Stimulated activated CD4-positive, alpha-beta T cell treated with anti-CD3 and anti-CD28 coated beads, Interleukin-15, amount 100 ng/mL, for 24 hours (primary cell): ENCODE measurements at places on chromosomes 3 and 15.
A peak's percentile ranks its signal among the peaks of the same experiment; 100 is the strongest.

- DNase-seq = no peak
Observed at GRCh38 chr3:176971613-176972174, 225.6 kb downstream of the TBL1XR1 start.

DNA sequence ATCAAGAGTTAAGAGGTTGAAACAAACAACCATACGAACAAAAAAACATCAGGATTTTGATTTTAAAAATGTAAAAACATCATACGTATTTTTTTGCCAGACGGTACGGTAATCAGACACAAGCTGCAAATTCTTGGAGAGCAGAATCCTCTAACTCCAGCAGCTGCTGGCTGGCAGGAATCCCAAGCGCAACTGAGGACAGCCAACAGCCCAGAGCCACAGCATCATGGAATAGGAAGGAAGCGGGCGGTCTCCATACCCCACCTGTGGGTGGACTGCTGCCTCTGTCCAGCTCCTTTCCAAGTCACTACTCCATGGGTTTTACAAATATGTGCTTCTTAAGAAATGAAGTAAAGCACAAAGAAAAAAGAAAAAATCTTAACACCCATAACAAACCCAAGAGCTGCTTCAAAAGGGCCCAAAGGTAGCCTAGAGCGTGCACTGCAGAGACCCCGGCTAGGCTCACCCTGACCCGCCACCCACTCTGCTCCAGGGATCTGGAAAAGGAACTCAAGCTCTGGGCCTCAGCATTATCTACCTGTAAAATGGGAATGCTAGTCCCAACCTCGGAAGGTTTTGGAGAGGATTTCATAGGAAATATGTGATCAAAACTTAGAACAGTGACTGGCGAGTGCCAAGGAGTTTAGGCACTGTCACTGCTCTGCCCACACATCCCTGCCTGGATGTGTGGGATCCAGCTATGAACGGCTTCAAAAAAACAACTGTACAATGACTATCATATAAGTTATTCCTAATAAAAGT lies 33.4 kb downstream of the ZXDC start:
- no peak for DNase-seq

DNA sequence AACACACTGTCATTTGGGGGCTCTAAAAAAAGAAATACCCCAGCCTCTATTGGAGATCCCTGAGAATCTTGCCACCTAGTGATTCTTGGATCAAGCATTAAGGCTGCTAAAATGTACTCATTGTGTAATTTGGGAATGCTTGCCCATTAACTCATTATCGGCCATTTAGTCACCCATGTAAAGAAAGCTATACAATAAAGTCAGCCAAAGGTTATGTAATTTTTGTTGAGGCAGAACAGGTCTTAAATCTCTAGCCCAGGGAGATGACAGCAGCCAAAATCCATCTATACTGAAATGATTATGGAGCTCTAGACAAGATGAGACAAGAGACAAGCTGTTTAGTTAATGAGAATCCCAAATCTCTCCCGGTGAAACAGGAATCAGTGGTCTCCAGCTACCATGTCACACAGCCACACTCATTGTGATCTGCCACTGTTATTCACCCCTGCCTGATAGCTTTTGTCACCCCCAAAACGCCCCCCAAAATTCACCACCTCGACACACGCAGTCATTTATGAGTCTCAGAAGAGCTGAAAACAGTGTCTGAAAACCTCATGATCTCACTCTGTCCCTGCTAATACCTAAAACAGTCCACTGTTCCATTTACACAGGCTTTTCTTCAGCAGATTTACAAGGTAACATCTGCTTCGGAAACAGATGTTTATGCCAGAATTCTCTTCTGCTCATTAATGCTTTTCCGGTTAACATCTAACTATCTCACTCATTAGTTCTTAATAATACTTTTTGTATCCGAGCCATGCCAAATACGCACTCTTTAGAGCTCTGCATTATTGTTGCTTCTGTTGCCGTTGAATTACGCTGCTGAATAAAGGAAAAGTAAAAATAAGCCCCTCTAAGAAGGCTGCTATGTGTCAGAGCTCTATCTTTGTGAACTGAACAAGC lies 138.5 kb downstream of the RORA start:
- DNase-seq = no peak

GRCh38 chr3:157129803-157130466 lies 30.0 kb downstream of the CCNL1 start:
- DNase-seq = peak; percentile 35

DNA sequence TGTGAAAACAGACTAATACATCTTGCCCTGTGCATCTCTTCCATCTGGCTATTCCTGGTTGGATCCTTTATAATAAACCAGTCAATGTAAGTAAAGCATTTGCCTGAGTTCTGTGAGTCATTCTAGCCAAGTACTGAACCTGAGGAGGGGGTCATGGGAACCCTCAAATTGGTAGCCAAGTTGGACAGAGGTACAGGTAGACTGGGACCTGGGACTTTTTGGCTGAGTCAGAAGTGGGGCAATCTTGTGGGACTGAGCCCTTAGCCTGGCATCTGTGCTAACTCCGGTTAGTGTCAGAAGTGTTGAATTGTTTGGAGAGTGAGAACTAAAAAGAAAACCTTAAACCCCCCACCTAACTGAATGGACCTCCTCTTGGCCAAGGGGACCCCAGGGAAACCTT lies 21.0 kb upstream of the LIMD1 start:
- no peak for DNase-seq

- no peak for DNase-seq
Observed at GRCh38 chr3:156106721-156107373, 13.5 kb upstream of the KCNAB1 start.

DNA sequence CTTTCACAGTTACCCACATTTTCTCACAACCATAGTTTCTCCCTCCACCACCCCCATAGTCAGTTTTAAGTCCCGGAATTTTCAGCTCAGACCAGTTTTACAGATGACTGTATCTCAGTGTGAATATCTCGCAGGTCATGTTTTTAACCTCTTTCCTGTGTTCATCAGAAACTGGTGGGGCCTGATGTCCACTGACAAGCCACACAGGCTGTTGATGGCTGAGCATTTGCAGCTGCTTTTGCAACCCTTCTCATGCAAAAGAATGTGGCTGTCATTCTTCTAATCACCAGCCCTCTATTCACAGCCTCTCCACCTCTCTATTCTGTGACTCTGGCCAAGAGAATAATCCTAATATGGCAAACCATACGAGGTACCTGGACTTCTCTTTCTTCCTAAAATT lies 8.5 kb downstream of the GYG1 start:
- no peak for DNase-seq

- no peak for DNase-seq
Observed at GRCh38 chr3:52430416-52430810, 14.5 kb downstream of the SEMA3G start.

DNA sequence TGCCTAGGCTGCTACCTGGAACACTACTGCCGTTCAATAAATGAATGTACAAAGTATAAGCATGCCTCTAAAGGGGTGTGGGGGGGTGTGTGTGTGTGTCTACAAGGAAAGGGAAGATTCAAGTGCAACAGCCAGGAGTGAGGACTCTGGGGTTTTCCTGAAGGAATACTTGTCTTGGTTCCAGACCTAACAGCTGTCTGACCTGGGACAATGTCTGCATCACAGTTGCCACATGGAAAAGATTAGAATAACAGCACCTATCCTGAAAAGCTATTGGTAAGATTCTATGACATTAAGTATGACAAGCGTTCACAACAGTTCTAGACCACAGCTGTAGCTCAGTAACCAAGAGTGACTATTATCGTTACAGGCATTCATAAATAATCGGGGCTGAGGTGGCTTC lies 345.2 kb downstream of the FOXP1 start:
- DNase-seq = no peak

- no peak for DNase-seq
Observed at GRCh38 chr3:189820365-189820720, 189.2 kb downstream of the TP63 start.

DNA sequence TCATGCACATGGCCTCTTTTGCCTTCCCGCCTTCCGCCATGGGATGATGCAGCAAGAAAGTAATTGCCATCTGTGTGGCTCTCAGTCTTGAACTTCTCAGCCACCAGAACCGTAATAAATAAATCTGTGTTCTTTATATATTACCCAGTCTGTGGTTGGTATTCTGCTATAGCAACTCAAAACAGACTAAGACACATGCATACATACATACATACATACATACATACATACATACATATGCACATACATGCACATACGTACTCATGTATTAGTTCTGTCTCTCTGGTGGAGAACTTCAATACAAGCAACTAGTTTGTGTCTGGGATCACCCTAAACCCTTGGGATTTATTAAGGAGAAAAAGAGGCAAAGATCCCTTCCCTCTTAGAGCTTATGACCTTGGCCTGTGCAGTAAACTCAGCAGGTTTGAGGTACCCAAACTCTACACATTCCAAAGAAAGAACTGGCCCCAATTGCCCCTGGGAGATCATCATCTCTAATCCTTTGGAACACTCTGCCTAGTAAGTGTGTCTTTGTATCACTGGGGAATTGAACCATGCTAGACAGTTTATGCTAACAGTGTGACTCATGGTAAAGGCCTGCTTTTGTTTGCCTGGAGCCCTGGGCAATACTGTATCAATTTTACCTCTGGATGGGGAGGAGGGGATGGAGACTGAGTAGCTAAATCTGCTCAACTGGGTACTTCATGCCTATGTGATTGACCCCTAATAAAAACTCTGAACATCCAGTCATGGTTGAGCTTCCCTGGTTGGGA lies 115.6 kb upstream of the LMCD1 start:
- no peak for DNase-seq

- no peak for DNase-seq
Observed at GRCh38 chr3:159783780-159784742, 204.6 kb upstream of the IL12A start.

DNA sequence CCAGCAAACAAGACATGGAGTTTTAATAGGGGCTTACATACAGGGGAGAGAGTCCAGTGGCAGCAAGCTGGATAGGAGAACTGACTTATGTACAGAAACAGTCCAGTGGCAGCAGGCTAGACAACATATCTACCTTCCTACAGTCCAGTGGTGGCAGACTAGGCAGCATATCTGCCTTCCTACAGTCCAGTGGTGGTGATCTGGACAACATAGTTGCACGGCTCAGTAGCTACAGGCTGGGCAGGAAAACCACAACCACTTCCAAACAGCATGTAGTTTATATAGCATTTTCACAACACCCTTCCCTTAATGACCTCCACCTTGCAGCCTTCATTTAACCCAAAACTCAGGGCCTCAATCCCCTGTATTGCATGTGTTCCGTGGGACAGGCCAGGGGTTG lies 181.3 kb upstream of the EIF1B start:
- DNase-seq = no peak
